IMR-90 (cell line): ENCODE measurements at places on chromosomes 4 and X.
A peak's percentile ranks its signal among the peaks of the same experiment; 100 is the strongest.

DNA sequence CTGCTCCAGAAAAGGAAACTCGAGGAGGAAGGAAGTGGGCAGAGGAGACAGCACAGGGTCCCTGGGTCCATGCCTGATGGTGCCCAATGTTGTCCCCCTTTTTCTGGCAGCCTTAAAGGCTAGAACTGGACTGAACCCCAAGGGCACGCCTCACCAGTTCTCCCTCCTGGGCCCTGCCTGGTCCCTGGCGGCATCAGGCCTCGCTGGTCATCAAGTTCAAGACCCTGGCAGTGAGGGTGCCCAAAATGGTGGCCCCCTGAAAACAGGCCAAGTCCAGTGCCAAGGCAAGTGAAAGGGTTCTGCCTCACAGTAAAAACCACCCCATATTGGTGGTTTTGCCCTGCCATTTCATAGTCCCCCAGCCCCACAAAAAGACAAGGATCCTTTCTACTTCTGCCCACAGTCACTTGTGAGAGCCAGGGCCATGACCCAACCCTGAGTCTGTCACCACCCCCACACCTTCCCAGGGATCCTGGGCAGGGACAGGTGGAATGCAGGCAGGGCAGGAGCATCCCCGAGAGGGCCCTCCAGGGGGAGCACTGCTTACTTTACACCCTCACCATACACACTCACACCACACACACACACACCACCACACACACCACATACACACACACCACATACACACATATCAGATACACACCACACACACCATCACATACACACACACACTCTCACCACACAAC, 107.6 kb downstream of the DCTD start:
- no peak for DNase-seq

DNA sequence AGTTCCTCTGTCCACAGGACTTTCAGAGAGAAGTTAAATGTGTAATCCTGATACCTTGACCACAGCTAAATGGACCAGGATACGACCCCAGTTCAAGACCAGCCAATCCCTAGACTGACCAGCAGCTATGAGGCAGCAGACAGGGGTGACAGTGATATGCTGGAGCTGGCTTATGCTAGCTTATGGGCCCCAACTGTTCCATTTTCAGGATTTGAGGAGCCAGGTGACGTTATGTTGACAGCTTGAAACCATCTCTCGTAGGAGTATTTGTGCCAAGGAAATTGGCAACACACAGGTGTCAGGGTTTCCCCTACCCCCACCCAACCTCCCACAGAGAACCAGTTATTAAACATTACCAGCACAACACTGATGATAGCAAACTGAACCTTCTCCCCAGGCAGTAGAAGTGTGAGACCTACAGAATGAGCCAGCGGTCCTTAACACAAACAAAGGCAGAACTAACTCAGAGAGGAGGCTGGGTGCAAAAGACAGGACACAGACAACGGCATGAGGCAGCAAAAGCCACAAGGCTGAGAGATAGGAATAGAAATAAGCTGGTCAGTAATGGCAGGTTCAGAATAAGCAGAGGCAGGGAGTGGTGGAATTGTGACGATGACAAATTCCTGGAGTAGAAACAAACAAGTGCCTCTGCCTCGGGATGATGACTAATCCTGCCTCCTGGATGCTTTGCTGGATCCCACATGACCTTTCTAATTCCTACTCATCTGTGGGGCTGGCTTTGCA, 85.6 kb upstream of the CPEB2 start:
- DNase-seq = peak; percentile 84

DNA sequence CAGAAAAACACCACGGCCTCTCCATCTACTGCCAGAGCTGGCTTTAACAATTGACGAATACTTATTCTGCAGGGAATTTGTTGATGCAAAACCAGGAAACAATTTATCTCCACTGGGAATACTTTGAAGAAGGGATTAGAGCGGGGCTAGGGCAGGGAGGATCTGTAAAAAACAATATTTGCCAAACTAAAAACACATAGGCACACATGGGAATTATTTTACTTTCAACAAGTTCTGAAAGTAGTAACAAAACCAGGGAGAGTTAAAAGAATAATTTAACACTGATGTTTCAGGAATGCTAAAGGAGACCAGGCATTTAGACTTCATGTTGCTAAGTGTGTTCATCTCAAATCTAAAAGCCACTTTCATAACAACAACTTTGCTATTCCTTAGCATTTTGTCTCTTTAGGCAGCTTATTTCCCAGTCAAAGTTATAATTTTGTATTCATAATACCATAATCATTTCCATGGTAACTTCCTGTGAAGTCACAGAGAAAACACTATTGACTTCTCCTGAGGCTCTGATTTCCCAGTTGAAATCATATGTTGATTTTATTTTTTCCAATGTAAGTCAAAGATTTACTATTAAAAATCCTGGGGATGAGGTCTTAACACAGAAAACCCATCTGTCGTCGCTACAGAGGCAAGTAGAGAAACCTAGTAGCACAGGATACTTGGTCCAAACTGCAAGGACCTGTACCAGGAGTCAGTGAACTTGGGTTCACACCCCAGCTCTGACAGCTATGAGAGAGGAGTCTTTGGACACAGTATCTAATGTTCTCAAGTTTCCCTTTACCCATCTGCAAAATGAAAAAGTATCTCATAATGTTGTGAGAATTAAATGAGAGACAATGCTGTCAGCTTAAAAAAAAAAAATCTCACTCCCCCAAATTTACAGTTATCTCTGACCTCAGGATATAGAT, 69.3 kb downstream of the SH3RF1 start:
- no peak for DNase-seq

DNA sequence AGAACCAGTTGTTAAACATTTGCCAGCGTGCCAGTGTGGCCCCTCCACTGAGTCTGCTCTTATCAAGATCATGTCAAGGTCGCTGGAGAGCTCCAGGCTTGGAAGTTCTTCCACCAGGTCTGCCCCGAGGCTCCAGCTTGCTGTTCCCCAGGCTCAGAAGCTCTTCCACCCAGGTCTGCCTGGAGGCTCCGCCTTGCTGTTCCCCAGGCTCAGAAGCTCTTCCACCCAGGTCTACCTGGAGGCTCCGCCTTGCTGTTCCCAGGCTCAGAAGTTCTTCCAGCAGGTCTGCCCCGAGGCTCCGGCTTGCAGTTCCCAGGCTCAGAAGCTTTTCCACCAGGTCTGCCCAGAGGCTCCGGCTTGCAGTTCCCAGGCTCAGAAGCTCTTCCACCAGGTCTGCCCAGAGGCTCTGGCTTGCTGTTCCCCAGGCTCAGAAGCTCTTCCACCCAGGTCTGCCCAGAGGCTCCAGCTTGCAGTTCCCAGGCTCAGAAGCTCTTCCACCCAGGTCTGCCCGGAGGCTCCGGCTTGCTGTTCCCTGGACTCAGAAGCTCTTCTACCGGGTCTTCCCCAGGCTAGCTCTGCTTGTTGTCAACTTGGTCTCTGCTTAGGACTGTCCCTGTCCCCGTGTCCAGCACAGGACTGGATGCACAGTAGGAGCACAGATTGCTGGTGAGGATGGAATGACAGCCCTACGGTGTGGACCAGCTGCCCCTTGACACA, 54.4 kb downstream of the HMX1 start:
- no peak for DNase-seq

- DNase-seq = peak; percentile 54
These were observed 79.3 kb upstream of the CAMK2D start for GRCh38 chr4:113840861-113841260.

GRCh38 chr4:52099860-52100461, 48.9 kb downstream of the SPATA18 start:
- DNase-seq = no peak

GRCh38 chr4:143700046-143700415, 444 bp downstream of the FREM3 start:
- DNase-seq = no peak

- DNase-seq = no peak
These were observed 78.0 kb downstream of the ZFYVE28 start for GRCh38 chr4:2340272-2341061.

GRCh38 chr4:165788686-165789463, 84.2 kb upstream of the TLL1 start:
- no peak for DNase-seq

DNA sequence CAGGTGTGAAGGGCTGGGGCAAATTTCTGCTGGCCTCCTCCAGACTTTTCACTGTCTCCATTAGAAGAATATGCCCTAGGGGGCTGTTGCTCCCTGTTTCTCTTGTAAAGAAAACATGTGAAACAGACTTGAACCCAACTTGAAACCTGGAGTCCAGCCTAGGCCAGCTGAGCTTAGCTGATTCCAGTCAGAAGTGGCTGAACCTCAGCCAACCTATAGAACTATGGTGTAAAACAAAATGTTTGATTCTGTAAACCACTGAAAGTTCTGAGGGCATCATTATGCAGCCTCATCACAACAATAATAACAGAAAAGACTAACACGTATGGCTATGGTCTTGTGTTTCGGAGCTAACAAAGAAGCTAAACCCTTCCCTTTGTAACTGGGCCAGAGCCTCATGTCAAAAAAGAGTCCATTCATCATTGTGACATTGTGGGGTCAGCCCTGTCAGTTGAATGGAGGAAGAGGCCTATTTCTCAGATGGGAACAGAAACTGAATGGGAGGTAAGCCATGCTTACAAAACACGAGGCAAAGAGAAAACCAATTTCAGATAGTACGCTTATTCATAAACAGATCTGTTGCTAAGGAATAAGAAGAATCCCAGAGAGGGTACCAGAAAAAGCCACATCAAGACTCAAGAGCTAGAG, 34.1 kb downstream of the SETD7 start:
- DNase-seq = no peak

DNA sequence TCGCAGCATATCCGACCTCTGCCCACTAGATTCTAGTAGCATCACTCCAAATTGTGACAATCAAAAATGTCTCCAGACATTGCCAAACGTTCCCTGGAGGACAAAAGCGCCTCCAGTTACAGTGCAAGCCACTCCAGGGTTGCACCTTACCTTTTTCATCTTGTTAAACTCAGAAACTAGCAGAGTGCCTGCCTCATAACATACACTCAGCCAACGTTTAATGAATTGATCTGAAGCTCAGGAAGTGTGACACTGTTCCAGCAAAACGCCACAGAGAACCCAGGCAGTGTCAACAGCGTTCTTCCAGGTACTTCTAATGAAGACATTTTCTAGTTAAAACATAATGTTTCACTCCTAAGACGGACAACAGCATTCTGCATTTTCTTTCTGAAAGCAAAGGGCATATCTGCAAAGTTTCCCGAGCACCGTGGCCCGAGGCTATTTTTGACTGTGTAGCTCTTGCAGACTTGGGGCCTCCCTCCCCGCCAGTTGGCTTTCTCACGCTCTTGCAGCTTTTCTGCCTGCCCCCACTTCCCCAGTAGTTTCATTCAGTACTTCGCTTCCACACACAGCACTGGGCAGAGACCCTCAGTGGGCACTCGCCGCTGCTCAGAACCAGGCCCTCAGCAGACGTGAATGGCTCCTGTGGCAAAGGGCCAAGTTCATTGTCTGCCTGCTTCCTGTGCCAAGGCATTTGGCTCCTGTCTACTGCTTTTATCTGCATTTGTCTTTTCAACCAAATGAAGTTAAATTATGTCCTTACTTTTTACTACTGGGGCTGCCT, 133.4 kb upstream of the TTC29 start:
- no peak for DNase-seq

DNA sequence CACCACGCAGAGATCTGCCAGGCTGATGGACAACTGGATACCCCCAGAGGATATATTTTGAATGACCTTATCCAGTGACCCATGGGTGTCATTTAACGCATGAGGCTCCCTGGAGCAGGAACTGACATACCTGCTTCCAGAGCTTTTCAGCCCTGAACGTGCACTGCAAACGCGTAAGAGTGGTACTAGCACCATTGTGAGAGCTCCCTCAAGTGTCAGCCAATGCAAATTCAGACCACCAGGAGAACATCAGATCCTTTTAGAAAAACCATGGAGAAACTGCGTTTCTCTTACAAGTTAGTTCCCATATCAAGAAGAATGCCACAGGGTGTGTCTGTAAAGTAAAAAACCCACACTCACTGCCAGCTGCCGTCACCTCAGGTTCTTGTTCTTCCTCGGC, 7.3 kb downstream of the TREX2 start:
- peak; percentile 7 for DNase-seq

- DNase-seq = no peak
These were observed 177.7 kb downstream of the ADAMTS3 start for GRCh38 chr4:72391281-72391680.

GRCh38 chr4:174358829-174359228, 75.1 kb downstream of the CEP44 start:
- peak; percentile 67 for DNase-seq

- no peak for DNase-seq
These were observed 443.2 kb upstream of the FGF16 start for GRCh38 chrX:77003956-77004355.

DNA sequence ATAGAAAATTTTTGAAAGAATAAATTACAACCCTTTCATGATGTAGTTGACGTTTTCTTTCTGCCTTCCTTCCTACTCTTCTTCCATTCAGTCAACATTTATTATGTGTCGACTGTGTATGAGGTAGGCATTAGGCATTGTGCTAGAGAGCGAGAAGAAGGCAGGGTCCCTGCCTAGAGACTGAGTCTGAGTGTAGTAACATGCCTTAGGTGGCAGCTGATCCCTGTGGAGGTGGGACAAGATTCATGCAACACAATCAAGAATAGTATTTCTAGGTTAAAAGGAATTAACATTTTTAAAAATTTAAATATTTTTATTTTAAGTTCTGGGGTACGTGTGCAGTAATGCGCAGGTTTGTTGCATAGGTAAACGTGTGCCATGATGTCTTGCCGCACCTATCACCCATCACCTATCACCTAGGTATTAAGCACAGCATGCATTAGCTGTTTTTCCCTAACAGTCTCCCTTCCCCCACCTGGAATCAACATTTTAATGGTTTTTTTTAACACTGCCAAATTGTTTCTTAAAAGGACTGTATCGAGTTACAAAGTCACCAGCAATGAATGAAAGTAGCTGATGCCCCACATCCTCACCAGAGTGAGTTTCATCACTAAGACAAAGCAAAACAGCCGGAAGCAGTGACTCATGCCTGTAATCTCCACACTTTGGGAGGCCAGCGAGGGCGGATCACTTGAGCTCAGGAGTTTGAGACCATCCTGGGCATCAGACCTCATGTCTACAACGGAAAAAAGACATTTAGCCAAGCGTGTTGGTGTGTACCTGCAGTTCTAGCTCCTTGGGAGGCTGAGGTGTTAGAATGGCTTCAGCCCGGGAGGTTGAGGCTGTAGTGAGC, 84.0 kb downstream of the WWC2 start:
- peak; percentile 91 for DNase-seq

DNA sequence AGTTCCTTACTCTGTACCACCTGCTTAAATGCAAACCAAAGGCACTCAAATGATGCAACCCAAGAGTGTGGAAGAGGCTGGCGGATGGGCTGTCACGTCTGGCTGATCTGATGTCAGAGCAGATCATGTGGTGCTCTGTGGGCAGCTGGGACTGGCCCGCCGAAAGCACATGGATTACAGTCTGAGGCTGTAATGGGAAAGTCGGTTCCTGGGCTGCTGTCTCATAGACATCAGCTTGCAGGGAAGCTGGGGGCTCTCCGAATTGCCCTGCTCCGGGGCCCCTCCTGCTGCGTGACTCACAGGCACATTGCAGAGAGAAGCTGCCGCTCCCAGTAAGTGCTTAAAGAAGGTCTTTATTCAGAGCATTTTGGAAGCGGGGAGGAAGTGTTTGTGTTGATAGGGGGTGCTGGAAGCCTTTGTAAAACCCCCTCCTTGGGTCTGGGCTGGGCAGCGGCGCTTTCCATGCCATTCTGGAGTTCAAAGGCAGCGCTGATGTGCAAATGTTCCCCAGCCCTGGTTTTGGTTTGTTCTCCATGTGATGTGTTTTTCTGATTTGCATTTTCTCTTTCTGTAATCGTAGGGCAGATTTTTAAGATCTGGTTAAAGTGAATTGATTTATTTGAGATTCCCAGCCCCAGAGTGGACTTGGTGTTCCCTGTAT, 181.1 kb downstream of the LARP7 start:
- peak; percentile 81 for DNase-seq

GRCh38 chrX:20015945-20016615, 25.2 kb upstream of the BCLAF3 start:
- DNase-seq = no peak
